Colonic mucosa (tissue), 4 donors: ENCODE measurements at places on chromosomes 3 and 15. TPM values are rescaled to one million over a fixed set of nuclear protein-coding genes. Genes with fewer than 3 reads are reported as not detected.

DNA sequence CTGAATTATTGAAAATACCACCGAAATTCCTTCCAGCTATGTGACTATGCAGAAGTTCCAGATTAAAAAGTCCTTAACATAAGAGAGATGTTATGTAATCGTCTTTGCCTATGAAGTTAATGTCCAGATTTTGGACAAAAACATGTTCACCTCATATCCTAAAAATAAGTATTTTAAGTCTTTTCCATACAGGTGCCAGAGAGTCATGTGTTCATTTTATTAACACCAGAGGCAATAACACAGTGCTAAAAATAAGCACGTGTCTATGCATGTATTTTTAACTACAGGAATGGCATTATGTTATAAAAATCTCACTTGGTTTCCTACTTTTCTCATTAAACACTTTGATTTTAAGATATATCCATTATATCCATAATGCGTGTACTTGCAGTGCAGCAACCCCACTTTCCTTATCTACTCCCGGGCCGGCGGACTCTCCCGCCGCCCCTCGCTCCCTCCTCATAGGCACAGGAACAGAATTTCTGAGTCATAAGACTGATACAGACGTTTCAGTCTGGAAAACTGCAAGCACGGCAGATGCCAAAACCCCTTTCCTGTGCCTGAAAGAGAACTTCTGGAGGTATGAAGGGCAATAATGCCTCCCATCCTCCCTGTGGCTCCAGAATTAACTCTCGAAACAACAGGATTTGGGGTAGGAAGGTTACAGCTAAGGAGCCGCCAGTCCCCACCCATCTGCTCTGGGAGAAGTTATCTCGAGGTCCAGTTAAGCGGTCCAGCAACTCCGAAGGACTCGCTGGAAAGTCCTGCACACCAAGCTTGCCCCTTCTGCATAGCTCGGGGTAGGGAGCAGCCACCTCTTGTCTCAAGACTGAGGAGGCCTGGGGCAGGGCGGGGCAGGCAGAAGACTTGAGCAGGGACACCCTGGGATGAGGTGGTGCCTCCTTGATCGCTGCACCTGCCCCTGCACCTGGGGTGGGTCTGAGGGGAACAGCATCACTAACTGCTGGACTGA is 22.3 kb upstream of the PSTPIP1 start:
- no peak overlapping the region for H3K27ac ChIP-seq
- no peaks in the 10 kb centered on the region for H3K4me1 ChIP-seq
- no peak for DNase-seq
- no peaks in the 10 kb centered on the region for H3K27me3 ChIP-seq
- H3K36me3 ChIP-seq, result no peaks in the 10 kb centered on the region

DNA sequence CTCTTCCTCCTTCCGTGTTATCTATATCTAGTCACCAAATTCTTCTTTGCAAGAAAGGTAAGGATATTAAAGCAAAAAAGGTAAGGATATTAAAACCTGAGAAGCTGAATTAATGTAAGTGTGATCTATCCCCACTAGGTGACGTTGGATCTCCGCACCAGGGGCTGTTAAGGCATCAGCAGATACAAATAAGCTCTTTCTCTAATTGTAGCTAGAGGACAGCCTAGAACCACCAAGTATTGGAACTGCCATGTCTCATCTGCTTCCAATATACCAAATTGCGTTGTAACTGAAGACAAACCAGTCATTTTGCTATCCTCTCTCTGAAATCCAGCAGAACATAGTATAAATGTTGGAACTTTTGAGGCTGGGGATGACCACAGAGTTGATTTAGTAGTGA is 471.2 kb upstream of the TGFBR2 start:
- H3K4me3 ChIP-seq, result no peak overlapping the region
- H3K36me3 ChIP-seq, result no peaks in the 10 kb centered on the region
- no peak for DNase-seq
- no peak overlapping the region for H3K27ac ChIP-seq
- no peaks in the 10 kb centered on the region for H3K27me3 ChIP-seq

GRCh38 chr3:187850258-187850921 is 105.1 kb upstream of the BCL6 start:
- H3K27me3 ChIP-seq, result no peaks in the 10 kb centered on the region
- no peaks in the 10 kb centered on the region for H3K36me3 ChIP-seq
- no peak for DNase-seq
- no peak overlapping the region for H3K4me3 ChIP-seq
- no peak overlapping the region for H3K27ac ChIP-seq

- no peak overlapping the region for H3K4me3 ChIP-seq
- DNase-seq, result no peak
- H3K4me1 ChIP-seq, result no peaks in the 10 kb centered on the region
- no peak overlapping the region for H3K27ac ChIP-seq
- H3K36me3 ChIP-seq, result no peaks in the 10 kb centered on the region
Observed at GRCh38 chr15:69491038-69491505, 38.5 kb downstream of the RPLP1 start.

- H3K27me3 ChIP-seq, result no peaks in the 10 kb centered on the region
- H3K4me3 ChIP-seq, result no peak overlapping the region
- no peak for DNase-seq
- no peaks in the 10 kb centered on the region for H3K36me3 ChIP-seq
- H3K27ac ChIP-seq, result no peak overlapping the region
Observed at GRCh38 chr3:178519701-178520100, 16.5 kb upstream of the KCNMB2 start.

The LYZL4 gene
- total RNA-seq, result not detected

The SNX22 gene
- total RNA-seq, result 0.29 TPM

The SLC9C1 gene
- total RNA-seq, result 0.15 TPM

The CKMT1A gene
- 204 TPM for total RNA-seq

The IFRD2 gene
- 129 TPM for total RNA-seq

The CA12 gene
- 290 TPM for total RNA-seq

The OXTR gene
- 0.24 TPM for total RNA-seq

The SCN11A gene
- total RNA-seq, result 0.05 TPM

The DPPA2 gene
- total RNA-seq, result not detected
